ENCODE measurements at places on chromosomes 11 and 22. TPM values are rescaled to one million over a fixed set of nuclear protein-coding genes. Genes with fewer than 3 reads are reported as not detected.
A peak's percentile ranks its signal among the peaks of the same experiment; 100 is the strongest.

- H3K27ac ChIP-seq, result no peak overlapping the region
- H3K27me3 ChIP-seq, result no peaks in the 10 kb centered on the region
- no peak overlapping the region for H3K4me3 ChIP-seq
- peaks cover 6% of the 10 kb centered on the region for H3K4me1 ChIP-seq
- DNase-seq, result no peak
Observed at GRCh38 chr22:17862646-17863181, 88.4 kb upstream of the BID start.

DNA sequence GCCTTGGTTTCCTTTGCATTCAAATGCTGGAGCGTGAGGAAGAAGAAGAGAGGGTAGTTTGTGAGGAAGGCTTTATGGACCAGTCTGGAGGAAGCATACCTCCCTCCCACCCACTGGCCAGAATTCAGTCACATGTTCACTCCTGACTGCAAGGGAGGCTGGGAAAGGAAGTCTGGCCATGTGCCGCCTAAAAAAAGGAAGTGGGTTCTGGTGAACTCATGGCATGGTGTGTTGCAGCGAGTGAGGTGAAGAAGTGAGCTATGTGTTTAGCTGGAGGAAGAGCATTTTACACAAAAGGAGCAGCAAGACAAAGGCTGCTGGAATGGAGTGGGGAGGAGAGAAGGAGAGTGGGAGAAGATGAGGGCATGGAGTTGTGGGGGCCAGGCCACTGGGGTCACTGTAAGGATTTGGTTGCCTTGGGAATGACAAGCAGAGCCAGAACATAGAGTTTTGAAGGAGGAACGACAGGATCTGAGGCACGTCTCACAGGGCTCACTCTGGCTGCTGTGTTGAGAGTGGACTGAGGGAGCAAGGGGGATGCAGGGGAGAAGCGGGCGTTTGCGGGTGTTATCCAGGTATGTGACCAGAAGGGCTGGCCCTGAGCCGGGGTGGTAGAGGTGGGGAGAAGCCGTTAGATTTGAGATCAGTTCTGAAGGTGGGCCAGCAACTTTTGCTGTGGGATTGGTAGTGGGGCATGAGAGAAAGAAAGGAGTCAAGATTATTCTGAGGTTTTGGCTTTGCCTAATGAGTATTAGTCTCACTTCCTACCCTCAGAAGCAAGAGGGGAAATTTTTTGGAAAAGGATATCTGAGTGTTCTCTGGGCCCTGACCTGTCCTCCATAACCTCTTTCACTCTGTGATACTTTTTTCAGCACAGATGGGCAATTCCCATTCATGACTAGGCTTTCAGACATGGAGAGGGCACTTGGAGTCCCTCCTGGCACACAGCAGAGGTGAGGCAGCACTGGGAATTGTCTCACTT lies 26.4 kb downstream of the BMAL1 start:
- H3K27me3 ChIP-seq, result no peaks in the 10 kb centered on the region
- peaks cover 12% of the 10 kb centered on the region for H3K36me3 ChIP-seq
- H3K4me1 ChIP-seq, result peaks cover 50% of the 10 kb centered on the region
- H3K27ac ChIP-seq, result peak overlapping the region; percentile 87

- H3K27ac ChIP-seq, result no peak overlapping the region
- DNase-seq, result no peak
- H3K4me3 ChIP-seq, result no peak overlapping the region
- peaks cover 7% of the 10 kb centered on the region for H3K27me3 ChIP-seq
- no peaks in the 10 kb centered on the region for H3K36me3 ChIP-seq
Observed at GRCh38 chr22:47672526-47672925, 910.1 kb downstream of the TBC1D22A start.

DNA sequence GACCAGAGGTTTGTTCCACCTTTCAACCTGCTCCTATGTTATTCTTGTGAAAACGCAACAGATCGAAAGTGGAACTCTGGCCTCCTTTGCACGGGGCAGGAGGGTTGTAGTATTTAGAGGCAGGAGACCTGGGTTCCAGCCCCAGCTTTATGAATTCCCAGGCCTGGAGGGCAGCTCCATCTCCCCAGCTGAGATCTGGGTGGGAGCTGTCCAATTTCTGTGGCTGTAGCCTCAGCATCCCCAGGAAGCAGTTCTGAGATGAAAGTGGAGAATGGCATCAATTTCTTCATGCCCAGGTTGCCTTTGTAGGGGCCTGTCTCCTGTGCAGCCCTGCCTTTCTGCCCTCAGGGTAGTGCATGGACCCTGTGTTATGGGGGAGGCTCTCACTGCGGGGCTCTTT lies 4.1 kb downstream of the FADS2 start:
- peaks cover 45% of the 10 kb centered on the region for H3K4me1 ChIP-seq
- DNase-seq, result no peak
- H3K27ac ChIP-seq, result peak overlapping the region; percentile 92

GRCh38 chr11:95760941-95761340 lies 28.6 kb downstream of the FAM76B start:
- no peak overlapping the region for H3K4me3 ChIP-seq
- H3K4me1 ChIP-seq, result no peaks in the 10 kb centered on the region
- peaks cover 14% of the 10 kb centered on the region for H3K27me3 ChIP-seq
- H3K36me3 ChIP-seq, result no peaks in the 10 kb centered on the region

GRCh38 chr11:47186700-47187695 lies 764 bp upstream of the PACSIN3 start:
- DNase-seq, result no peak
- peaks cover 10% of the 10 kb centered on the region for H3K27me3 ChIP-seq
- peaks cover 3% of the 10 kb centered on the region for H3K4me1 ChIP-seq
- no peak overlapping the region for H3K27ac ChIP-seq
- peak overlapping the region; percentile 75 for H3K4me3 ChIP-seq
- H3K36me3 ChIP-seq, result no peaks in the 10 kb centered on the region

ACAT1 gene
- 32.9 TPM for total RNA-seq

Data from natural killer cell treated with Interleukin-12 subunit alpha and Interleukin-12 subunit beta and Interleukin-15 and Interleukin-18, amount 100 ng/mL, for 72 hours (primary cell).